Spleen (tissue), 13 donors: ENCODE measurements at places on chromosomes 6 and 20. TPM values are rescaled to one million over a fixed set of nuclear protein-coding genes. Genes with fewer than 3 reads are reported as not detected.

DNA sequence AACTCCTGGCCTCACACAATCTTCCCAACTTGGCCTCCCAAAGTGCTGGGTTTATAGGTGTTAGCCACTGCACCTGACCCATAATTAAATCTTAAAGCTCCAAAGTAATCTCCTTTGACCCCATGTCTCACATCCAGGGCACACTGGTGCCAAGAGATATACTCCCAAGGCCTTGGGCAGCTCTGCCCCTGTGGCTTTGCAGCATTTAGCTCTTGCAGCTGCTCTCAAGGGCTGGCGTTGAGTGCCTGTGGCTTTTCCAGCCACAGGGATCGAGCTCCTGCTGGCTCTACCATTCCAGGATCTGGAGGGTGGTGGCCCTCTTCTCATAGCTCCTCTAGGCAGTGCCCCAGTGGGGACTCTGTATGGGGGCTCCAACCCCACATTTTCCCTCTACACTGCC, 49.3 kb upstream of the CD2AP start:
- no peaks in the 10 kb centered on the region for H3K36me3 ChIP-seq
- H3K27ac ChIP-seq: no peak overlapping the region
- no peaks in the 10 kb centered on the region for H3K27me3 ChIP-seq
- no peaks in the 10 kb centered on the region for H3K4me1 ChIP-seq

Gene B3GALT4
- total RNA-seq: 29.2 TPM

GRCh38 chr6:113381959-113382358, 475.2 kb upstream of the MARCKS start:
- peaks cover 6% of the 10 kb centered on the region for H3K4me1 ChIP-seq
- DNase-seq: no peak
- H3K36me3 ChIP-seq: no peaks in the 10 kb centered on the region
- H3K27me3 ChIP-seq: no peaks in the 10 kb centered on the region
- no peak overlapping the region for H3K27ac ChIP-seq
- no peak overlapping the region for H3K4me3 ChIP-seq

Gene PROKR2
- total RNA-seq: not detected

Gene C4B
- total RNA-seq: 212 TPM

Gene OR2J3
- total RNA-seq: not detected

Gene AHCY
- total RNA-seq: 46.3 TPM

- no peak overlapping the region for H3K27ac ChIP-seq
- no peak overlapping the region for H3K4me3 ChIP-seq
- no peaks in the 10 kb centered on the region for H3K36me3 ChIP-seq
- H3K27me3 ChIP-seq: no peaks in the 10 kb centered on the region
- no peak for DNase-seq
These were observed 29.4 kb upstream of the SYNCRIP start for GRCh38 chr6:85672050-85672449.

- DNase-seq: peak; percentile 76
- no peaks in the 10 kb centered on the region for H3K36me3 ChIP-seq
- H3K4me1 ChIP-seq: peaks cover 23% of the 10 kb centered on the region
- H3K27me3 ChIP-seq: peaks cover 35% of the 10 kb centered on the region
- no peak overlapping the region for H3K27ac ChIP-seq
These were observed 17.5 kb upstream of the IRF4 start for GRCh38 chr6:373773-374724.

Gene ARMH2
- 1.7 TPM for total RNA-seq

DNA sequence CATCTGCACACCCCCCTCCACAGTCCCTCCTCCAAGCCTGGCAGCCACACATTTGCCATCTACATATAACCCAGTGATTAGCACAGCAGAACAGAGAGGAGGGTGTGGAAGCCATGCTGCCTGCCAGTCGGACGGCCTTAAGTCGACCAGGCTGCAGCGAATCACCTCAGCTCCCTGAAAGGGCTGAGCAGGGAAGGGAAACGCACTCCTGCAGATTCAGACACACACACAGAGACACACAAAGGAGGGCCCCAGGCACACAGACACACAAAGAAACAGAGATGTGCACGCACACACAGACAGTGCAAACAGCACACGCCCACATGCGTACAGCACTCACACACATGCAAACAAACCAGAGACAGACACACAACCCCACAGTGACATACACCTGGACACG, 11.2 kb upstream of the SIRPA start:
- H3K27me3 ChIP-seq: no peaks in the 10 kb centered on the region
- peaks cover 23% of the 10 kb centered on the region for H3K4me1 ChIP-seq
- H3K36me3 ChIP-seq: no peaks in the 10 kb centered on the region
- H3K4me3 ChIP-seq: no peak overlapping the region
- DNase-seq: peak; percentile 59

GRCh38 chr6:134816780-134817179, 133.1 kb downstream of the ALDH8A1 start:
- no peaks in the 10 kb centered on the region for H3K36me3 ChIP-seq
- no peaks in the 10 kb centered on the region for H3K27me3 ChIP-seq
- no peak overlapping the region for H3K4me3 ChIP-seq
- DNase-seq: no peak
- no peaks in the 10 kb centered on the region for H3K4me1 ChIP-seq
- H3K27ac ChIP-seq: no peak overlapping the region

GRCh38 chr6:8110117-8110721, 7.9 kb upstream of the EEF1E1 start:
- H3K27ac ChIP-seq: no peak overlapping the region
- no peaks in the 10 kb centered on the region for H3K4me1 ChIP-seq
- H3K36me3 ChIP-seq: no peaks in the 10 kb centered on the region
- H3K27me3 ChIP-seq: no peaks in the 10 kb centered on the region
- no peak for DNase-seq

DNA sequence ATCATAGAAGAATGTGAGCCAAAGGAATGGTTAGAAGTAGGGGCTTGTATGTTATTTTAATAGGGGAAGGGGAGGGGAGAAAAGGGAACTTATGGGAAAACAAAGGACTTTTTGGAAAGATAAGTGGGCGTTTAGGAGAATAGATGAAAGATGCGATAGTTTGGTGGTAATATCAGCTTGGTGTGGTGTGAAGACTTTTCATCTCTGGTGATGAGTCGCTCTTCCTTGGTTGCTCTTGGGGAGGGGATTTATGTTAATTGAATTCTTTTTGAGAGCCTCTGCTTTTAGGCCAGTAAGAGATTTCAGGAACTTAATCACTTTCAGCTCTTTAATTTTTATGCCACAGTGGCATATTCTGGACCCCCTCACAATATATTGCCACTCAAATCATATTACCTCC, 10.8 kb downstream of the HECA start:
- H3K27ac ChIP-seq: no peak overlapping the region
- no peak for DNase-seq
- peaks cover 3% of the 10 kb centered on the region for H3K36me3 ChIP-seq
- peaks cover 57% of the 10 kb centered on the region for H3K4me1 ChIP-seq
- H3K27me3 ChIP-seq: no peaks in the 10 kb centered on the region

DNA sequence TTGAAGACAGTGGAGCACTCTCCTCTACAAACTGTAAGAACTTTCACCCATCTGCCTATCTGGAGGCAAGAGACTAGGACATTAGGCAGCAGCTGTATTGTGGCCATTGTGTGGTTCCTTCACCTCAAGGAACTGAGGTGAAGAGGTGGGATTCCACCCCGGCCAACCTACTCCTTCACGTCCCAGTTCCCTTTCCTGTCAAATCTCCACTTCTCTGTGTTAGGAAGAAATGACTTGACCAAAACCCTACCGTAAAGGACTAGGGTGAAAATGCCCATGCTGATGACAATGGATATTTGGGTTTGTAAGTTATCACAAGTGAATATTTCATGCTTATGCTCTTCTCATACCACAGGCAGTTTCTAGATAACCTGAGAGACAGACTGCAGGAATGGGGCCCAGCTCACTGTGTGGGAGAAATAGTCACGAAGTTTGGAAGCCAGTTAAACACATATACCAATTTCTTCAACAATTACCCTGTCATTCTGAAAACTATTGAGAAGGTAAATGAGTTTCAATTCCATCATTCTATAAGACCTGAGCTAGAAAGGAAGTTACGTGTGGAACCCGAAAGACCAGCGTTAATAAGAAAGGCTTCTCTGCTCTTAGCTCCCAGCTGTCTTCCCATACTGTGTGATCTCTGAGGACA, 86.6 kb downstream of the ECT2L start:
- DNase-seq: no peak
- H3K27ac ChIP-seq: no peak overlapping the region
- no peaks in the 10 kb centered on the region for H3K4me1 ChIP-seq
- H3K27me3 ChIP-seq: no peaks in the 10 kb centered on the region
- no peak overlapping the region for H3K4me3 ChIP-seq

DNA sequence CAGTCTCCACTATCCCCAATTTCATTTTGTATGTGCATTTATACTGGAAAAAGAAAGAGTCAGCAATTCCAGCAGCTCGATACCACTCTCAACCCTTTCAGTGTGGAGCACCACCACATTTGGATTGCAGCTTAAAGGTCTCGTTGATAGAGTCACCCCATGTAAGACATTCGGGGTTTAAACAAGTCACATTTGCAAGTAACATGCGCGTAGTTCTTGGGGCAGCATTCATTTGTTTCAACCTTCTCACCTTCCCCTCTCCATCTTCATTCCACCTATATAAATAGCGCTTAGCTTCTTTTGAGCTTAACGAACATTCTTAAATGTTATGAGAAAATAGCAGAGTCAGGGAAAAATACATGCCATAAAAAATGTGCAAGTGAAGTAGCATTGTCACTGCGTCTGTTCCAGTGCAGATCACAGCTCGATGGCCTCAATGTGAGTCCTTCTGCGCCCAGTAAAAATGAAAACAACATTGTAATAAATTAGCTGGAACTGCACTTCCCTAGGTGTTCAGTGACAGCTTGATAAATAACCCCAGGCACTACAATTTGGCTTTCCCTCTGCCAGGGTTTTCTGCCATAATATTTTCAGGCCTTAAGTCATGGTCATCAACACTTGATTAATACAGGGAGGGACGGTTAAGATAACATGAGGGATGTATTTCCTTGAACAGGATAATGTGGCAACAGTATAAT, 737.8 kb upstream of the NRSN1 start:
- no peaks in the 10 kb centered on the region for H3K36me3 ChIP-seq
- no peak for DNase-seq
- H3K4me1 ChIP-seq: no peaks in the 10 kb centered on the region

Gene PPP1R3G
- total RNA-seq: 7.7 TPM

Gene RAB44
- total RNA-seq: 0.54 TPM

DNA sequence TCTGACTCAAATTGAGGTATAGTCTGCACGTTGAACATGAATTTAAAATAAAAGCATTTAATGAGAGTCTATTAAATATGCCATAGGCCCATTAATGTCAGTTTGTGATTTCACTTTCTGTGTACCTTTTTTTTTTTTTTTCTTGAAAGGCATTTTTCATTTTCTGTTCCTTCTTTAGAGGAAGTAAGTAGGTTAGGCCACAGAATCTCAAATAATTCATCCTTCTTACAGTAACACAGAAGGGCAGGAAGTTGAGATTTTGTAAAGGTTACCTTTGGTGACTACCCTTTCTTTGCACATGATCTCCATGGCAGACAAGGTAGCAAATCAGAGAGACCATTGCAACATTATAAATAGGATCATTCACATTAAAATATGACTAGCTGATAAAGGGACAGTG, 9.6 kb downstream of the L3MBTL3 start:
- H3K27me3 ChIP-seq: no peaks in the 10 kb centered on the region
- H3K36me3 ChIP-seq: peaks cover 45% of the 10 kb centered on the region
- no peak overlapping the region for H3K4me3 ChIP-seq
- no peak for DNase-seq
- H3K27ac ChIP-seq: peak overlapping the region; percentile 62
- H3K4me1 ChIP-seq: peaks cover 17% of the 10 kb centered on the region

Gene CAP2
- total RNA-seq: 0.68 TPM

DNA sequence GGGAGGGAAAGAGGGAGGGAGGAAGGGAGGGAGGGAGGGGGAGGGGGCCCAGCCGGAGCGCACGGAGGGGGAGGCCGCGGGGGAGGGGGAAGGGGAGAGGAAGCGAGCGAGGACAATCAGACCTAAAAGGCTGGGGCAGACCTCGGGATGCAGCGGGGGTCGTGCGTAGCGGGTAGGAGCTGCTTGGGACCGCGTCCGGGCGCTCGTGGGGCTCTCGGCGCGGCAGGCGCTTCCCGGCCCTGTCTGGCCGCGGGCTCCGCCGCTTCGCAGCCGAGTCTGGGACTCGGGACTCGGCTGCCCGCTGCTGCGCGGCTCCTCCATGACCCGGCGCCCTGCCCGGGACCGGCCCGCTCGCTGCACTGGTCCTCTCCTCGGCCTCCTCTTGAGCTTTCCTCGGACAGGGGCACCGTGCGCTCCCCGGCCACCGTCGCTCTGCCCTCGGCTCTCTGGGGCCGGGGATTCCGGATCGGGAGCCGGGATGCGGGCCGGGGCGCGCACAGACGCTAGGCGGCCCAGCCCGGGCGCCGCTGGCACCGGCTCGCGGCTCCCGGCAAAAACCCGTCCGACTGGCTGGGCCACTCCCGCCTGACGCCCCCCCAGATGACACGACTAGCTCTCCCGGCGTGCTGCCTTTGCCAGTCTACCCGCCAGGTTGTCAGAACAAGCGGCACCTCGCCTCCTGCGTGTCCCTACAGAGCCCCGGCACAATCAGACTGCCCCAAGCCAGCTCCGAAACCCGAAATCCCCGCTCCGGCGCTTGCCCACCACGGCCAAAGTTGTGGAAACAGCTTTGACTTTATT, 2.2 kb downstream of the TFAP2A start:
- H3K27ac ChIP-seq: no peak overlapping the region
- DNase-seq: peak; percentile 81
- peaks cover 100% of the 10 kb centered on the region for H3K27me3 ChIP-seq
- H3K36me3 ChIP-seq: no peaks in the 10 kb centered on the region
- H3K4me1 ChIP-seq: peaks cover 59% of the 10 kb centered on the region
- peak overlapping the region; percentile 67 for H3K4me3 ChIP-seq

DNA sequence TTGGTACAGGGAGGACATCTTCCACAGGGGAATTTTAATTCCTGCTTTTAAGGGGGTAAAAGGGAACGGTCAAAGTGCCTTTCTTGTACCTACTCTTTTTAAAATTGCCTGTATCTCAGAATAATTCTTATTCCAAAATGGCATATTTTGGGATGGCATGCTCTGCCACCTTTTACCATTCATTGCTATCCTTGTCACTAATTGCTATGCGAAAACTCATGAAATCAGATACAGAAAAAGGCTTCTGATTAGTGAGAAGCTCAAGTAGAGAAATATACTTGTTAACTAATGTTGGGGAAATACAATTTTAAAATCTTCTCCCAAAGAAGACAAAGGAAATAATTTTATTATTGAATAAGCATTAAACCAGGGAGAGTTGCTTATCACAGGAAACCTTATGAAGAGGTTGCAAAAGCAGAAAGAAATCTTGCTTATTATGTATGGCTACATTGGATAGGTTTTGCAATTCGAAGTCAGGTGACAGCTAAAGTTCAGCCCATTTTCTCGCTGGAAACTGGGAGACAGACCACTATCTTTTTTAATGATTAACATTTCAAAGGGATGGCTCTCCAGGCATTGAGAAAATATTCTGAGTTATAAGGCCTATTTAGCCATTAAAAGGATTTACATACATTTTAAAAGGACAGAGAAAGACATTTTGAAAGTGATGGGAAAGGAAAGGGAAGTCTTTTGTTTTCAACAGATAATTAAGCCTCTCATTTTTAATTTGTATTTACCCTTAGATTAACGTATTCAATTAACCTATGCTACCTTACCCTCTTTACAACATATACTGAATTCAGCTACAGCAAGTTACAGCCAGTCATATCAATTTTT, 110.3 kb upstream of the PRSS16 start:
- H3K4me3 ChIP-seq: no peak overlapping the region
- peak overlapping the region; percentile 7 for H3K27ac ChIP-seq
- no peak for DNase-seq
- H3K4me1 ChIP-seq: peaks cover 60% of the 10 kb centered on the region

Gene HSF2
- total RNA-seq: 14.9 TPM
